Pancreas (tissue), 10 donors: ENCODE measurements at places on chromosomes 11 and 22. TPM values are rescaled to one million over a fixed set of nuclear protein-coding genes. Genes with fewer than 3 reads are reported as not detected.

- DNase-seq: no peak
These were observed 1.8 kb upstream of the SLC36A4 start for GRCh38 chr11:93199616-93200015.

- no peak for DNase-seq
These were observed 3.6 kb downstream of the MTMR3 start for GRCh38 chr22:29886596-29886995.

DNA sequence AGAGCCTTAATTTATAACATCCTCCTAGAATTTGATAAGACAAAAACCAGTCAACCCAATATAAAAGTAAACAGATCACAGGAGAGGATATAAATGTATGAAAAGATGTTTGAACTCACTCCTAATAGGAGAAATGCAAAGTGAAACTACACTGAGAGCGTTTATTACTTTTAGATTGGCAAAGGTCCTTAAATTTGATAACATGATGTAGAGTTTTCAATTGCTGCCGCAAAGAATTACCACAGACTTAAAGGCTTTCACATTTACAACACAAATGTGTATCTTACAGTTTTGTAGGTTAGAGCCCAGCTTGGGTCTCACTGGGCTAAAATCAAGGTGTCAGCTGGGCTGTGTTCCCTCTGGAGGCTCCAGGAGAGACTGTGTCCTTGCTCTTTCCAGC lies 9.1 kb upstream of the POU2AF2 start:
- no peak for DNase-seq

- no peak for DNase-seq
These were observed 5.0 kb downstream of the FTH1 start for GRCh38 chr11:61962213-61963015.

DNA sequence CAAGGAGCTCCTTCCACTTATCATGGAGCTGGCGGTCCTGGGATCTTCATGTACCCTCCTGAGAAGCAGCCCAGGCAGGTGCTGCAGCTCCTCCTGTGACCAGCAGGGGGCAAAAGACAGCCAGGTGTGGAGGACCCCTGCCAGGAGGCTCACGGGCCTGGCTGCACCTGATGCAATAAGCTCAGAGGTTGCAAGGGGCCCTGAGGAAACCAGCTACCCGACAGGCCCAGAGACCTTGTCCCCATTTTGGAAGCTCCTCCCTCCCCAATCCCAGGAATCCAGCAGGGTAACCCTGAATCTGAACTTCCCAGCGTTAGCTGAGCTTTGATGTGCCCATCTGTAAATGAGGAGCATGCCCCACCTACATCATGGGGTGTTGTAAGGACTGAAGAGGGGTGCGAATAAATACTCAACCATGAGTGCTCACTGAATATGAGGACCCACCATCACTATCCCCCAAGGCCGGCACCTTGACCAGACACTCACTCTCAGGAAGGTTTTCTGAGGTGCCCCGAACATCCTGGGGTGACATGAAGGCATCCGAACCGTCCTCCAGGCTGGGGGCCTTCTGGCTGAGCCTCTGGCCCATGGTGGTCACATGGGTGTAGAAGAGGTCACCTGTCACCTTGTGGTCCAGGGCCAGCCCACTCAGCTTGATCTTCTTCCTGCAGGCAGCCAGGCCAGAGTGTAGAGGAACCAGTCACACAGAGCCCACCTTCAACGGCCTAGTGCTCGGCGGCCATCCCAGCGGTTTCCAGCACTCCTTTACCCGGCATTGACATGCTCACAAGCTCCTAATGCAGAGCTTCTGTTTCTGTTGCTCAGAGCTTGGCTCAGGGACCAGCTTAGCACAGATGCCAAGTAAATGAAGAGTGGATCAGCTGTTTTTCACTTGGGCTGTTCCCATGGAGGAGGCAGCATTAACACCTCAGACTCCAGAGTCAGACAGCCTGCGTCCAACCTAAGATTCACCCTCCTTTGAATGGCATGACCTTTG lies 21.7 kb downstream of the SLC43A1 start:
- DNase-seq: peak; percentile 90

- DNase-seq: no peak
These were observed 718 bp downstream of the INTS5 start for GRCh38 chr11:62652161-62653006.

GRCh38 chr11:19985111-19985510 lies 175.2 kb downstream of the DBX1 start:
- DNase-seq: no peak

DNA sequence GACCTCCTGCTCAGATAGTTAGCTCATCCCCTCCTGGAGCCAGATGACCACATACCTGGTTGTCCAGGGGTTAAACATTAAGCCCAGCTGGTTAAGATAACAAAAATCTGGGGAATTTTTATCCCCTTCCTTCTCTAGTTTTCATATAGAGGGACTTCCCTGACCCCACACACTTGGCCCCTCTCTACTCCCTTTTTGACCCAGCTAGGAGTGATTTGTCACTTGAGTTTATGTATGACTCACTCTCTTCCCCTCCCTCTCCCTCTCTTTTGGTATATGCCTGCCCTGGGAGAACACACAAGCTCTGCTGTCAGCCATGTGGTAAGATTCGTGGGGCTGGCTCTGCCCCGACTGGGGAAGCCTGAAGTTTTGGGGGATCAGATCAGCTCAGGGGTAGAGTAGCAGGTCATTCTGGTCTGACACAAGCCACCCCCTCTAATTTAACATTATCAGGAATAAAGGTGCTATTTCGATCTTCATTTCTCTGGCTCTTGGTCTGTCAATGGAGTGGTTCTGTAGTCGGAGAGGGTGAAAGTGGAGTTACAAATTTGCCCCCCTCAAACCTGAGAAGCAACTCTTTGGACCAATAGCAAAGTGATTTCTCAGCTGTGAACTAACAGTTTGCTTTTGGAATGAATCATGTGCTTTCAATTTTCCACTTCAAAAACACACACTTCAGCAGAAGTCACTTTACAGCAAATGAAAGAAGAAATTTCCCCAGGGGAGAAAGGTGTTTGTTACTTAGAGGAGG lies 415.3 kb upstream of the CADM1 start:
- no peak for DNase-seq

GRCh38 chr22:29265929-29266328 lies 1.9 kb downstream of the RHBDD3 start:
- DNase-seq: no peak

The NPAS4 gene
- not detected for total RNA-seq

The ARHGAP8 gene
- 18.3 TPM for total RNA-seq

The RFPL2 gene
- total RNA-seq: not detected

The KCNE3 gene
- 5.6 TPM for total RNA-seq

The RHOD gene
- total RNA-seq: 19.5 TPM
